NAMALWA (cell line): ENCODE measurements at places on chromosomes 7 and 10.
A peak's percentile ranks its signal among the peaks of the same experiment; 100 is the strongest.

DNA sequence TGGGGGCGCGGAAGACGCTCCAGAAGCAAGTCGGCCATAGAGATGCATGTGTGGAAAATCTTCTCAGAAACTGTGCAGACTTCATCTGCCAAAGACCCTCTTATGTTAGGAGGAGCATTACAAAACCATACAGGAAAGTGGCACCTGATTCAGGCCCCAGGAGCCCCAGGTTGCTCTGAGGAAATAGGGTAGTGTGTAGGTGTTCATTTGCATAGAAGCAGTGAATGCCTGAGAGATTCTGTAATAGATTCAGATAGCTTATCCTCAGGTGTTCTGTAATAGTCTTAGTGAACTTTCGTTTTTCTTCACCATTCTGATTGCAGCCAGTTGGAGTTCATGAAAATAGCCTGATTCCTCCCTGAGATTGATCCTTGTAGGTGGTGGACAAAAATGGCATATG is 106.4 kb upstream of the GJD4 start:
- DNase-seq, result no peak

DNA sequence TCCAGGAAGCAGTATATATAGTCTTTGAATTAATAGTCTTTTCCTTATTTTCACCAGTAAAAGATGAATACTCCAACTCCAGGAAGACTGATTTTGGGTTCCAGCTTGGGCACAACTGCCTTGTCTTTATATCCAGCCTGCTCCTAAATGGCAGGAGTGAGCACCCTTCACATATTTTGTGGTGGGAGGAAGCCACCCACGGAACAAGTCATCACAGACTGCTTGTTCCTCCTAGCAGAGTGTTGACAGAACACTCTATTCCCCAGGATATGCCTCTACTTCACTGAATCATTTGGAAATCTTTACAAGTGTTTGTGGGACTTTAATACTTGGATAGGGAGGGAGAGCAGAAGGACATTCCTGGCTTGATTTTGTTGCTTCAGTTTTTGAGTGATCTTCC is 31.7 kb downstream of the ITPRID1 start:
- no peak for DNase-seq

DNA sequence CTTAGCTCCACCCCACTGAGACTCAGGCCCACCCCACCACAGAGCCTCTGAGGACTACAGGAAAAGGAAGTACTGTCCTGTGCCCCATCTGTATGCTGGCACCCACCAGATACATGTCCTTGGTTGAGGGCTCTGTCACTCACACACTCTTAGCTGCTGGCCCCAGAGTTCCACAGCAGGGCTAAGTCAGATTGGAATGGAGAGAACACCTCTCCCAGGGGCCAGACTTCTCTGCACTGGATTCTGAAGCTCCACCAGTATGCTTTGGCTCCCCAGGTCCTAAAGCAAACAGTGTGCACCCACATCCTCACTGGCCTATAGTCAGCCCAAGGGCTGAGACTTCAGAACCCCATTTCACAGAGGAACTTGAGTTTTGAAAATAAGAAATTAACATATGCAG is 103.2 kb upstream of the PPP2R2D start:
- DNase-seq, result no peak

- no peak for DNase-seq
Measured at GRCh38 chr10:12800302-12800701, 201.2 kb downstream of the CCDC3 start.

DNA sequence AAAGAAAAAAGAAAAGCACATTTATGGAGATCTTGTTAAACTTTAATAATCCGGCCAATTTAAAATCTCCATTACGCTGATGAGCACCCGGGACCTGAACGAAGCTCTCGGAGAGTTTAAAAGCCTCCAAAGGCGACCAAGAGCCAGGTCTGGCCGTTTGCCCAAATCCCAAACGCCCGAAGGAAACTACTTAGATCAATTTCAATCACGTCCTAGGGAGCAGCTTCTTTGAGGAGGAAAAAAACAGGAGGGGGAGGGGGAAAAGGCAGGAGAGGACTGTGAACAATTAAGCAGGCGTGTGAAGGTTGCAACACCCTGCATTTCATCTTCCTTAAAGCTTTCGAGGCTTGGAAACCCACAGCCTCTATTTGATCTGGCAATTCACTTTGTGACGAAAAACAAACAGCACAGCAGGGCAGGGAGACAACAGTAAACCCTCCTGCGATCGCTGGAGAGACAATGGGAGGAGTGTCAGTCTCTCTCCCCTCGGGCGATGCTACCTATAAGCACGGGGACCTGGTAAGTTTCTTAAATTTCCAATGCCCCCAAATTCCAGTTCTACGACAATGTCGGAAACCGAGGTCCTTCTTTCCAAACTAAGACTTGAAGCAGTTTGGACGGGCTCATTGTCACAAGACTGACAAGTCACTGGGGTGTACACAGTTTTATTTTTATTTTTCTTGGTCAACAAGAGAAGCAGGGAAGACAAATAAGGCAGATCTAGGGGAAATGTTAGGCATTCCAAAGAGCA is 1.2 kb downstream of the KLF6 start:
- peak; percentile 70 for DNase-seq

GRCh38 chr7:25537662-25538375 is 309.5 kb upstream of the NPVF start:
- DNase-seq, result no peak

- DNase-seq, result no peak
Measured at GRCh38 chr10:86727470-86727869, 28.9 kb upstream of the BMPR1A start.

- DNase-seq, result no peak
Measured at GRCh38 chr10:122362621-122363020, 11.9 kb upstream of the PLEKHA1 start.

GRCh38 chr10:123275136-123275564 is 120.9 kb downstream of the BUB3 start:
- no peak for DNase-seq

DNA sequence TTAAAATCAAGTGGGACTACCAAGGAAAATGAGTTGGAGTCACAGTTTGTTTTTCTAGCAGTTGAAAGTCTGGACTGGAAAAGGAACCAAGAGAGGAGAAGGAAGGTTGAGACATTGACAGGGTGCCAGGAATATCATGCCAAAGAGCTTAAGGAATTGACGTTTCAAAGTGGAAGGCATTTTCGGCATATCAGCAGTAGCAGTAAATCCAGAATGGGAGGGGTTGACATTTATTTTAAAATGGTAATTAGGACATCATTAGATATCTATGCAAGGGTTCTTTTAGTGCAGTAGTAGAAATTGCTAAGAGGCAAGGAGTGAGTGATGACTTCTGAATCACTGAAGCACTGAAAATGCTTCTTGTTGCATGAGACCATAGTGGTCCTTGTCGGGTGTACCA is 335.9 kb upstream of the PLXDC2 start:
- DNase-seq, result no peak

DNA sequence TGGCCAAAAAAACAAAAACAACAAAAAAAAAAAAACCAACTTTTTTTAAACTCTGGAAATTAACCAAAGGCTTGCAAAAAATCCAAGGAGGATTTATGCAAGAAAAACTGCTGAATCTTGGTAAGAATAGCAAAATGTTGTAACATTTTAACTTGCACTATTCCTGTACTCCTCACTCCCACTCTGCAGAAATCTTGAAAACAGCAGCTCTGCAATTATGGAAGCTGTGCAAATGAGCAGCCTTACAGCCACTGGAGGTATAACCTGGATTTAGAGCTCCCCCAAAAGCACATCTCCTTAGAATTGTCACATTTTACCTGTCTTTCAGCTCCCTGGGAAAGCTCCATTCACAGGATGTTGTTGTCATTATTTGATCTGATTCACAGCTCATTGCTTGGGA is 41.8 kb upstream of the LRGUK start:
- no peak for DNase-seq
